ENCODE measurements at places on chromosomes 1 and 21.

DNA sequence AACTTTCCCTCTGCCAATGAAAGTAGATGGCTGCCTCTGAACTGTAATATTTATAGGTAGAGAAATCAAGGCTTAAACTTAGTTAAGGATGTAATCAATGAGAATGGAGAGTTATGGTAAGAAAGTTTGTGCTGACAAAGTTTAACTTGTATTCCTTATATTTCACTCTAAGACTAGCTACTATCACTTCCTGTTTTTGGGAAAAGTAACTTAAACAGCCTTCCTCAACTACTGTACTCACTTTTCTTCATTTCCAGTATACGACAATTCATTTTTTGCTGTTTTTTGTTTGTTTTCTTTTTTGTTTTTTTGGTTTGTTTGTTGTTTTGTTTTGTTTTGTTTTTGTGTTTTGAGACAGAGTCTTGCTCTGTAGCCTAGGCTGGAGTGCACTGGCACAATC lies 3.7 kb downstream of the RGS18 start:
- DNase-seq: no peak

DNA sequence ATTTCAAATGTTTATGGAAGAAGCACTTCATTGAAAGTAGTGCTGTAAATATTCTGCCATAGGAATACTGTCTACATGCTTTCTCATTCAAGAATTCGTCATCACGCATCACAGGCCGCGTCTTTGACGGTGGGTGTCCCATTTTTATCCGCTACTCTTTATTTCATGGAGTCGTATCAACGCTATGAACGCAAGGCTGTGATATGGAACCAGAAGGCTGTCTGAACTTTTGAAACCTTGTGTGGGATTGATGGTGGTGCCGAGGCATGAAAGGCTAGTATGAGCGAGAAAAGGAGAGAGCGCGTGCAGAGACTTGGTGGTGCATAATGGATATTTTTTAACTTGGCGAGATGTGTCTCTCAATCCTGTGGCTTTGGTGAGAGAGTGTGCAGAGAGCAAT lies 10.7 kb downstream of the TARDBP start:
- DNase-seq: no peak

DNA sequence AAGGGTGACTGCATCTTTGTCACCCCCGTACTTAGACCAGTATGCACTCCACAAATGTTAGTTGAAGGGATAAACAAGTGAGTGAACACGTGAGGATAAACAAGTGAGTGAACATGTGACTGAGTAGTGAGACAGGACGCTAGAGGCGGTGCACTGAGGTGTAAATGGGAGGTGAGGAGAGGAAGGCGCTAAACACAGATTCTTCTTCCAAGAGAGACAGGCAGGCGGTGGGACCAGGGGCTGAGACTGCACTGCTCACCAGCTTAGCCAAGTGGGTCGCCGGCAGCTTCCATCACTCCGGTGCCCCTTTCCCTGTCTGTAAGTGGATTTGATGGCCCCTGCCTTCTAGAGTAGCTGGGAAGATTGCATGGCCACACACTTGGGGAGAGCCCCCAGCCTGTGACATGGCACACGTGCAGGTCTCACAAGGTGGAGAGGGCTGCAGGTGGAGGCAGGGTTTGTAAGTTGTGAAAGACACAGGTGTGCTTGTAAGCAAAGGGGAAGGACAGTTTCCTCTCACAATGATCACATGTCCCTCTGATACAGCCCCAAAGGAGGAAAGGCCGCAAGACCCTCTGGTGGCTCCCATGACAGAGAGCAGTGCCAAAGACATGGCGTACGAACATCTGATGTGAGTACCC lies 47.5 kb upstream of the EFHD2 start:
- DNase-seq: no peak

GRCh38 chr1:52996653-52997052 lies 65.4 kb upstream of the PODN start:
- peak; percentile 12 for DNase-seq

DNA sequence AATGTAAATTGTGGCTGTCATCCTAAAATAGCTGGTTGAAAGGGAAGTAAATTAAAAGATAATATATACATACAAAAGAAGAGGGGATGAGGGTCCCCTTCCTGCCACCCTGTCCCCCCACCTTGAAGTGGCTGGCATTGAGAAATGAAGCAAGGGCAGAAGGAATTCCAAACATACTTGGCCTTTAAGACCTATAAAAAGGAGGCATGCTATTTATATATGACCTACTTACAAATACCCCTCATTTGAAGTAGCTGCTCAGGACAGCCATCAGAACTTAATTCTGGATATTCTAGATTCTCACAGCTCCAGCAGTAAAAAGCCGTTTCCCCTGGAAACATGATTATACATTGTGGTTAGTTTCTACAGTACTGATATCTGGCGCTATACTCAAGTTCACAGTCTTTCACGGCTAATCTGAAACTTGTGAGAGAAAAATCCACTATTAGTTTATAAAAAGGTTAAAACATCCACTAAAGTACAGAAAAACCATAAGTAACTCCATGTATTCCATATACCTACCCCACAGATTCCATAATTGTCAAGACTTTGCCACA lies 9.6 kb upstream of the MAP10 start:
- no peak for DNase-seq

DNA sequence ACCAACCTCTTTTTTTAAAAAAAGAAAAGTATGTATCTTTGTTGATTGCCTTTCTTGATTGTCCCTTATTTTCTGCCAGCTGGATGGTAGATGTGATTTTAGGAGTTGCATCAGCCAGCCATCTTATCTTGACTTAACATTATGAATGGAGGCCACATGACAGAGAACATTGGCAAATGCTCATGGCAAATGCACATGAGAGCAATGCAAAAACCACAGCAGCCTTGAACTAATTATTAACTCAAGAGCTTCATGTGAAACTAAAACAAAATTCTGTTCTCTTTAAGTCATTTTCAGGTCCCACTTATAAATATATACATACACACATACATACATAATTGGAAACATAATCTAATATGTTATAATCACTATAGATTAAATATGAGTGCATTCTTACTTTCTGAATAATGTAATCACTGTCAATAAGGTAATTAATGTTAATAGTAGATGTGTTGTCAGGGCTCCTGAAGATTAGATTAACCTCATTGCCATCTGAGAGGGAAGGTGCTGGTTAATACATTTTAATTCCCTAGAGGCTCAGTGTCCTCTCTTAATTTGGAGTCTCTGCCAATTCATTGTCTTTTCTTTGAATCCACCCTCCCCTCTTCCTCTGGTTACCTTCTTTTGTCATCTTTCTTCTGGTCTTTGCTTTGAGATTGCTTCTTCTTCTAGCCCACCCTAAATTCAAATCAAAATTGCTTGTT lies 962.2 kb downstream of the ADGRL2 start:
- DNase-seq: no peak

- peak; percentile 12 for DNase-seq
Observed at GRCh38 chr21:27024971-27025370, 58.1 kb upstream of the ADAMTS5 start.

- DNase-seq: peak; percentile 83
Observed at GRCh38 chr21:16071092-16071491, 341.3 kb downstream of the USP25 start.

GRCh38 chr1:91283421-91283726 lies 121.3 kb downstream of the HFM1 start:
- no peak for DNase-seq

GRCh38 chr1:39104158-39105060 lies 78.3 kb downstream of the NDUFS5 start:
- DNase-seq: peak; percentile 22

GRCh38 chr21:25176637-25177412 lies 430.5 kb downstream of the MRPL39 start:
- peak; percentile 65 for DNase-seq

- DNase-seq: no peak
Observed at GRCh38 chr1:112296908-112297307, 99.1 kb upstream of the CTTNBP2NL start.

DNA sequence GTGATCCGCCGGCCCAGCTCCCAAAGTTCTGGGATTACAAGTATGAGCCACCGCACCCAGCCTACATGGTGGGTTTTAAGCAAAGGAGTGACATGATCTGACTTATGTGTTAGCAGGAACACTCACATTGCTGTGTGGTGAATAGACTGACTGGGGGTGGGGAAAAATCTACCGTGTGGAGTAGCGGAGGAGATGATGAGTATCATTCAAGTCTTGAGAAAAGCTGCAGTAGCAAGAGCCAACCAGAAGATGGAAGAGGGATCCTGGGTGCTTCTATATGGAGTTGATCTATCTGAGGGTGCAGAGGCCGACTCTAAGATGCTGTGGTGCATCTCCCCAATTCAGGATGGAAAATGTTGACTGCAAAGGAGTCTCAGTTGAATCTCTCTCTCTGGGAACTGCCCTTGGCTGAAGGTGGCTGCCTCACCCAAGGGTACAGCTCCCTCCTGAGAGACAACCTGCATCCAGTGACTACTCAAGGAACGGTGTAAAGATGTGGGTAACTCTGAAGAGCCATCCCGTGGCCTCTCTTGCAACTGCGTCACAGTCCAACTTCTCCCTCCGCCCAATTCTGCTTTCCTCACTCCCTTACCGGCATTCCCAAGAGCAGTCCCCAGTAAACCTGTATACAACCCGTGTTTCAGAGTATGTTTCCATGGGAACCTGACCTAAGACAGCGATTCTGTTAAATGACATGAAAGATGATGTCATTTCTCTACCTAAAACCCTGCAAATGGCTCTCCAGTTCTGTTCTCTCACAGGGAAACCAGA lies 7.4 kb upstream of the B3GALNT2 start:
- DNase-seq: peak; percentile 62

GRCh38 chr1:175810305-175810704 lies 66.9 kb upstream of the TNR start:
- DNase-seq: no peak

- no peak for DNase-seq
Observed at GRCh38 chr1:230086151-230086550, 19.1 kb downstream of the GALNT2 start.

- peak; percentile 89 for DNase-seq
Observed at GRCh38 chr1:161885003-161885402, 118.9 kb downstream of the ATF6 start.

DNA sequence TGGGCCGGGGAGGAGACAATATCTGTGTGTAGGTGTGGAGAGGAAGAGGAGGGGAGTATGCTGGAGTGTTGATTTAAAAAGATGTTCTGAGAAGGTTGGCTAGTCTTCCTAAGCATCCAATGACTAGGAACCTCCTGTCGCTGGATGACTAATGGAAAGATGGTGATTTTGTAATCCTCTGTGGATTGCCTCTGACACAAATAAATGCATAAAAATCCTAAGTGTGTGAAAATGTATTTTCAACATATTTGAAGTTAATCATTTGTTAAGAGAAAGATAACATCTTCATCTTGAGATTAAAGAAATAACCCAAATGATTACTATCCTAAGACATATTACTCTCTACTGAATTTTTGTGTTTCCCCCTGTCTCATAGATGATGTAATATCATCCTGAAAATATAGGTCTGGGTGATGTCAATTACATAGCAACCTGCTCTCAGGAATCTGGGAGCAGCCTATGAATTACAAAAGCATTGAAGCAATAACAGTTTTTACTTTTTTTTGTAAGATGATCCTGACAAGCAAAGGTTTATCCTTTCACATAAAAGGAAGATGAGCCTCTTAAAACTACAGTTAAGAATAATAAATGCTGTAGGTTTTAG lies 220.5 kb upstream of the MAP1LC3C start:
- DNase-seq: no peak

- peak; percentile 24 for DNase-seq
Observed at GRCh38 chr1:20371411-20371810, 80.7 kb downstream of the VWA5B1 start.

- DNase-seq: no peak
Observed at GRCh38 chr1:236078993-236079392, 14.1 kb upstream of the NID1 start.

GRCh38 chr1:21693732-21694131 lies 24.6 kb upstream of the RAP1GAP start:
- DNase-seq: no peak

DNA sequence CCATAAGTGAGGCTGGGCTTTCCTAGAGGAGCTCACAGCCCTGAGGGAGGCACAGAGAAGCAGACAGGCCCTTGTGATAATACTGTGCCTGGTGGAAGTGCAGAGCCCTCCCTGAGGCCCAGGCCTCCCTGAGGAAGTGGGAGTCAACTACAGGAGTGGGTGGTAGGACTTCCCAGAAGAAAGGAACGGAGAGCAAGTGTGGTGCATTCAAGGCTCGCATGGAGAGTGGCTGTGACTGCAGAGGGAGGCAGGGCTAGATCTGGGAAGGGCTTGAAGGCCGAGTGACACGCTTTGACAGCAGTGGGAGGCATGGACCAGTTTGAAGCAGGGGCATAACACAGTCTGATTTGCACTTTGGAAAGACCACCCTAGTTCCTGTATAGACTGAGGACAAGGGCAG lies 37.3 kb downstream of the AZIN2 start:
- no peak for DNase-seq

DNA sequence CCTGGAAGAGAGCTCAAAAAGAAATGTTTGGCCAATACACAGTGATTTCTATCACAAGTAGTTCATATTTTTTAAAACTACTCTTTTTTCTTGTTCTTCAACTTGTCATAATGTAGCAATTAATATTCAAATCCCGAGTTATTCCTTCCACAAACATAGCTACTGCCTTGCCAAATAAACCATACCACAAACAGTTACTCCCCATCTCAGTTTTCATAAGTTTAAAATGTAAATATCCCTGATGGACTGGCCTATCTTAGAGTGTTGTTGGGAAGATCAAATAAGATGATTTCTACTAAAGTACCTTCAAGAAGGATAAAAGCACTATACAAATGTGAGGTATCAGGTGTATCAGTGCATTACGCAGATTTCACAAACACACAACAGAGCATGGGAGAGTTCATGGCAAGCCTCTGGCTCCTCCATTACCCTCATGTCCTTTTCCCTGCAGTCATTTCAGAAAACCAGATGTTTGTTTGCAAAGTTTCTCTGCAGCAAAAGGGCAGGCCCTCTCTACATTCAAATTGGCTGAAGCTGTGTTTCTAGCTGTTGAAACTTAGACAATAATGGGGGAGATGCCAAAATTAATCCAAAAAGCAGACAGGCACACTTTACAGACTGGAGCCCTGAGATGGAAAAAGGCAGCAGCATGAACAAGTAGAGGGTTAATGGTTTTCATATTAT lies 16.1 kb downstream of the WLS start:
- DNase-seq: no peak

DNA sequence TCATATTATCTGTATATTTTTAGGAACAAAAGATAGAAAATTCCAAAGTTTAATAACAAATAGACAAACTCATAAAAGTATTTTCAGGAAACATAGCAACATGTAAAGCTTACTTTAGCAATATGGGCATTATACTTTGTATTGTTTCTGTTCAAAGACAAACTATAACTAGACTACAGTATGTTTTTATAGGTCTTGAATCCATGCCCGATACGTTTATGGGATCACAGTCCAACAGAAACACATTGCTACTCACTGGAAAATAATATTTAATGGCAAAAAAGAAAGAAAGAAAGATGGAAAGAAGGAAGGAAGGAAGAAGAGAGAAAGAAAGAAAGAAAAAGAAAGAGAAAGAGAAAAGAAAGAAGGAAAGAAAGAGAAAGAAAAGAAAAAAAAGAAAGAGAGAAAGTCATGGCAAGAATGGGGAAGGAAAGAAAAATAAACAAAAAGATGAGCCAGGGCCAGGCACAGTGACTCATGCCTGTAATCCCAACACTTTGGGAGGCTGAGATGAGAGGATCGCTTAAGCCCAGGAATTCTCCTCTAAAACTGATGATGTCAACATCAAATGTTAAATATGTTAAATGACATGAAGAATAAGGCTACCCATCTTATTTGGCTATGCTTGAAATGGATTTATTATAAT lies 32.7 kb downstream of the TM2D1 start:
- peak; percentile 45 for DNase-seq

- no peak for DNase-seq
Observed at GRCh38 chr1:107802654-107803053, 162.3 kb downstream of the VAV3 start.

Data from fibroblast of upper back skin (primary cell).